ENCODE measurements at places on chromosomes 12 and 14. TPM values are rescaled to one million over a fixed set of nuclear protein-coding genes. Genes with fewer than 3 reads are reported as not detected.

Gene MMP17
- total RNA-seq = 3.2 TPM

Gene SIX4
- 4.3 TPM for total RNA-seq

Gene CAPS2
- total RNA-seq = 4.0 TPM

Gene EP400
- 28.1 TPM for total RNA-seq

Gene MAP1LC3B2
- 0.72 TPM for total RNA-seq

Gene ATP2B1
- 62.4 TPM for total RNA-seq

Gene CPNE6
- not detected for total RNA-seq

Gene ENDOU
- not detected for total RNA-seq

Gene ASB2
- total RNA-seq = not detected

Gene NUDT14
- total RNA-seq = 26.7 TPM

Gene SCN8A
- 21.8 TPM for total RNA-seq

Gene STRAP
- 157 TPM for total RNA-seq

Gene RASSF3
- total RNA-seq = 56.8 TPM

Gene COX8C
- not detected for total RNA-seq

Gene TTC9
- 0.13 TPM for total RNA-seq

Gene TMED10
- total RNA-seq = 382 TPM

Gene PSMB5
- 225 TPM for total RNA-seq

Gene SOAT2
- not detected for total RNA-seq

Gene SLCO1B1
- not detected for total RNA-seq

Gene GLTP
- 85.6 TPM for total RNA-seq

Gene LRRC10
- total RNA-seq = not detected

Gene STON2
- 0.40 TPM for total RNA-seq

Gene GPD1
- total RNA-seq = not detected

Gene NUAK1
- 43.0 TPM for total RNA-seq

Gene SLC17A8
- total RNA-seq = not detected

Gene LMNTD1
- total RNA-seq = not detected

Gene ASCL1
- total RNA-seq = not detected

Gene OR10P1
- total RNA-seq = not detected

Gene CPM
- 0.66 TPM for total RNA-seq

Gene AREL1
- total RNA-seq = 44.9 TPM

Gene NYNRIN
- total RNA-seq = 11.7 TPM

Measured in thoracic aorta endothelial cell (primary cell).